Activated T-cell treated with anti-CD3 and anti-CD28 coated beads for 4 hours (primary cell): ENCODE measurements at places on chromosomes 3 and 15.

- DNase-seq = no peak
Observed at GRCh38 chr3:130093741-130094391, 12.2 kb downstream of the ALG1L2 start.

GRCh38 chr3:58664611-58665010 is 2.0 kb downstream of the FAM3D start:
- DNase-seq = no peak

- no peak for DNase-seq
Observed at GRCh38 chr3:72041511-72041910, 256.6 kb upstream of the PROK2 start.

DNA sequence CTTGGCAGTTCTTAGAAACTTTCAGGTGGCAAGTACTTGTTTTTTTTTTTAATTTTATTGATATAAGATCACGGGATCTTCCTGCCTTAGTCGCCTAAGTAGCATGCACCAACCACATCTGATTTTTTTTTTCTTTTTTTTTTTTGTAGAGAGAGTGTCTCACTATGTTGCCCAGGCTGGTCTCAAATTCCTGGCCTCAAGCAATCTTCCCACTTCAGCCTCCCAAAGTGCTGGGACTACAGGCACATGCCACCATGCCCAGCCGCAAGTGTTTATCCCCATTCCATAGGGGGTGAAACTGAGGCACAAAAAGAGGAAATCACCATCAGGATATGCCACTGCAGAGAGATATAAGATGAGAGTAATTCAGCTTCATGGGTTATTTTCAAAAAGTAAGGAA is 102.9 kb downstream of the IGF2BP2 start:
- DNase-seq = no peak

- no peak for DNase-seq
Observed at GRCh38 chr15:72195101-72195511, 2.5 kb downstream of the GRAMD2A start.

GRCh38 chr15:55587321-55588069 is 650 bp downstream of the PYGO1 start:
- no peak for DNase-seq

- no peak for DNase-seq
Observed at GRCh38 chr3:101954361-101954760, 105.0 kb downstream of the NFKBIZ start.

- DNase-seq = no peak
Observed at GRCh38 chr3:40306336-40306735, 3.2 kb upstream of the EIF1B start.

DNA sequence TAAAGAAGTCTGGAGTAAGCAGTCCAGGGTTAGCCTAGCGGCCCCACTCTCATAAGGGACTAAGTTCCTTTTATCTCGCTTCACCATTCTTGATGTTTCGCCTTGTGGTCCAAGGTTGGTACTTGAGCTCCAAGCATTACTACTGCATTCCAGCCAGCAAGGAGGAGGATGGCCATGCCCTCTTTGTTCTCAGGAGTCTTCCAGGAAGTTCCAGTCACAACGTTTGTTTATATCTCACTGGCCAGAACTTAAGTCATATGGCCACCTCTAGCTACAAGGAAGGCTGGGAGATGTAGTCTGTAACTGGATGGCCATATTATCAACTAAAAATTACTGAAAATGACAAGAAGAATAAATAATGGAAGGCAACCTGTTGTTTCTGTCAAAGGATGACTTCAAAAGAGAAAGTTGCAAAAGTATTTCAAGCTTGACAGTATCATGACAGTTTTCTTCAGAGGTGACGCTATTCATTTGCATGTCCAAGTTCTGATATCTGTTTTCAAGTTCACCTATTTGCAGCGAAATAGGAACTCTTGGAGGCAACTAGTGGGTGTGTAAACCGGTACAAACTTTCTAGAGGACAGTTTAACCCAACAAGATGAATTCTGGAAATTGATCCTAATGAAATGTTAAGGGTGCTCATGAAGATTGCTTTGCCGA is 118.6 kb downstream of the PGPEP1L start:
- DNase-seq = no peak

- DNase-seq = no peak
Observed at GRCh38 chr3:24305795-24306467, 188.7 kb downstream of the THRB start.

GRCh38 chr3:43180027-43180426 is 74.1 kb upstream of the POMGNT2 start:
- DNase-seq = peak; percentile 21

- no peak for DNase-seq
Observed at GRCh38 chr15:97791824-97792792, 168.4 kb upstream of the ARRDC4 start.

DNA sequence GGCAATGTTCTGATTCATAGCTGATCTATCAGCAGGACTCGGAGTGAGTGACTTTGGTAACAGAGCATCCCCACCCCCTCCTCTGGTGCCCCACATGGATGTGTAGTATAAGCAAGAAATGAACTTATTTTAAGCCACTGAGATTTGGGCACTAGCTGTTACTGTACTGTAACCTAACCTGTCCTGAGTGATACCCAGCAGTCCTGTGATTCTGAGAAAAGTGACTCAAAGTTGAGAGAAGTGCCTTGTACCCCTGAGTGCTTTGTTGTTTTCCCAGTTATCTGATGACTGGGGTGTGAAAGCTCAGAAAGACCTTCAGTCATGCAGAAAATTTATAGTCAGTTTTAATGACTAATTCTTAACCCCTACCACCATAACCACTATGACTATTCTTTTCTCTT is 439.9 kb upstream of the RBMS3 start:
- no peak for DNase-seq
